Activated naive CD4-positive, alpha-beta T cell treated with anti-CD3 and anti-CD28 coated beads, Interleukin-2, amount 50 U/mL, for 16 hours (primary cell): ENCODE measurements at places on chromosomes 1 and 21.

GRCh38 chr21:46544003-46544402 lies 60.9 kb downstream of the S100B start:
- DNase-seq: no peak

DNA sequence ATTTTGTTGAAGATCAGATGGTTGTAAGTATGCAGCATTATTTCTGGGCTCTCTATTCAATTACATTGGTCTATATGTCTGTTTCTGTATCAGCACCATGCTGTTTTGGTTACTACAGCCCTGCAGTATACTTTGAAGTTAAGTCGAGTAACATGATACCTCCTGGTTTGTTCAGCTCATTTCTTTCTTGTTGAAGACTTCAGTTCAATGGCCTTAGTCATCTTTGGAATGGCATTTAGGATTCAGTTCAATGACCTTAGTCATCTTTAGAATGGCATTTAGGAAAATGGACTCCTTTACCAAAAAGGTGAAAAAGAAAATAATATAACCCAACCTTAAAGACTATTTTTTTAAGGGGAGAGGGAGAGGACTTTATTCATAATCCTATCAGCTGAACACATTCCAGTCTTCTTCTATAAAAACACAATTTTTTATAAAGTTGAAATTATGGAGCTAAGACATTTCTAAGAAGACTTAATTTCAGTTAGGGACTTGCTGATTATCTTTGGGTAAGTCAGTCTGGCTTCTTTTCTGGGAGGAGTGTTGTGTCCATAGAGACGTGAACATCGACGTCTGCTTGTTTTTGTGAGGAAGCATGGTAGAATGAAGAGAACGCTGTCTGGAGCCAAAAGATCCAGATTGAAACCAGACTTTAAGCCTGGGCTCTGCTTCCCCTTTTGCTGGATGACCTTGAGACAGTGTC lies 48.3 kb downstream of the DDR2 start:
- no peak for DNase-seq

DNA sequence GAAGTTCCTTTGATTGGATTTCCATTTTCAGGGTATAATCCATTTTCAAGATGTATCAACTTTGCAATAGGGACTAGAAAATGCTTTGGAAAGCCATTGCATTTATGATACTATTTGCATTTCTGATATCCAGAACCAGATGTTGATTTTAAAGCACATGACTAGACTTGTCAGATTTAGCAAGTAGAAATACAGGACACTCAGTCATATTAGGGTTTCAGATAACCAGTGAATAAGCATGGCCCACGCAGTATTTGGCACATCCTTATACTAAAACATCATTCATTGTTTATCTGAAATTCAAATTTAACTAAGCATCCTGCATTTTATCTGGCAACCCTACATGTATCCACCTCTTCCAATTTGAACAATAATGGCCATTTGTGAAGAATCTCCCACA lies 113.3 kb upstream of the DPT start:
- no peak for DNase-seq

- no peak for DNase-seq
Measured at GRCh38 chr1:216095400-216095799, 327.8 kb downstream of the USH2A start.

DNA sequence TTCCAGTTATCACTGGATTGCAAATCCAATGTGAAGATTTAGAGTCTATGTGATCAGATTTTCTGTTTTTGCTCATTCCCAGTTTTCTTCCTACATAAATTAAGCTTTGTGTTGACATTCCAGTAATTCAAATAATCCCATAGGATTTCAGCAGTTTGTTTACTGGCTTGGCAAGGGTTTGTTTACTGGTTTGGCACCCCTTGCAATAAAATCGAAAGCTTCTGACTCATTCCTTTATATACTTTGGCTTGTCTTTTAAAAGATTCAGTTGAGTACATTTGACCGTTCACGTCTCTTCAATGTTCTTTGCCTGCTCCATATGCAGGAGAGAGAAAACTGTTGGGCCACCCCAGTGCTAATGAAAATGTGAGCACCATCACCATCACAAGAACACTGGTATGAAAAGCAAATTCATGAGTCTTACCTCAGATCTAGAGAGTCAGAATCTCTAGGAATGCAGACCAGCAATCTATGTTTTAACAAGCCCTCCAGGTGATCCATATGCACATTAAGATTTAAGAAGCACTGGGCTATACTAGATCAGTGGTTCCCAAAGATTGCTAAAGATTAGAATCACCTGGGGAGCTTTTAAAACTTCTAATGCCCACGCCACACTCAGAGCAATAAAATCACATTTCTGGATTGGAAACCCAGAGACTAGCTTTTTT lies 32.8 kb downstream of the ZC3H11B start:
- DNase-seq: no peak

DNA sequence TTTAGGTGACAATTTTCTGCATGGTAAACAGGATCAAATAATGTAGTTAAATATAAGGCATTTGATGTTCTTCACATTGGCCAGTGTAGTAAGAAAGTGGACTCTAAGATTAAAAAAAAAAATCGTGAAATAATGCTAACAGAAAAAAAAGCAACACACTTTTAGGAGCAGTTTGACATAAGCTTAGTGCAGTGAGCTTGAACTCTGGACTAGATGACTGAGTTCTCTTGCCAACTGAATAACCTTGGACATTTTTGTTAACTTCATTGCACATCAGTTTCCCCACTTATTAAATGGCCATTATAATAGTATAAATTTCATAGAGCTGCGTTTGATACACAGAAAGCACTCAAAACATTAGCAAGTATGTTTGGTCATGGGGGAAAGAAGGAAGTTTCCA lies 649.3 kb upstream of the ADGRL4 start:
- DNase-seq: no peak

- no peak for DNase-seq
Measured at GRCh38 chr1:24743404-24744211, 1.6 kb upstream of the CLIC4 start.

- no peak for DNase-seq
Measured at GRCh38 chr1:97105531-97105930, 383.9 kb downstream of the PTBP2 start.

DNA sequence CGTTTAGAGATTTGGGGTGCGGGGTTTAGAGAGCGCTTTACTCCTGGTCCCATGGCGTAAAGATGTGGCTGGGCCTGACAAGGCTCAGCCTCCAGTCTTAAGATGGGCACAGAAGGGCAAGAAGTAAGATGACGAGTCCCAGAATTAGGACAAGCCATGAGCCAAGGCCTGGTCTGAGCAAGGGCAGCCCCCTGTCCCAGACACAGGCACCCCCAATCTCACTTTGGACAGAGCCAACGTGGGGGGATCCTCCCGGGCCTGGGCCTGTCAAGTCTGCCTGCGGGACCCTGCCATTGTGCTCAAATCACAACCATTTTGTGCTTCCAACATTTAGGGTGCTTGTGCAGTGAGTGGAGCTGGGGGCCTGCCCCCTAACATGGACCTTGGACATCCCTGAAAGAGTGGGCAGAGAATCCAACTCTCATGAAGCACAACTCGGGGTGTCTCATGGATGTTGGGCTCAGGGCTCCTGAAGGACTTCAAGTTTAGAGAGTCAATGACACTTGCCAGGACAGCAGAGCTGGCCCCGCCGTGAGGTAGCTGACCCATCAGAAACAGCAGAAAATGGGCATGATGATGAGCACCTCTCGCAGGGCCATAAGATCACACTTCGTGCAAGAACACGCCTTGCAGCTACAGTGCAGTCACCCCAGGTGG lies 52.6 kb downstream of the KIF21B start:
- DNase-seq: no peak

GRCh38 chr21:44518686-44519085 lies 21.3 kb downstream of the KRTAP10-1 start:
- DNase-seq: no peak

DNA sequence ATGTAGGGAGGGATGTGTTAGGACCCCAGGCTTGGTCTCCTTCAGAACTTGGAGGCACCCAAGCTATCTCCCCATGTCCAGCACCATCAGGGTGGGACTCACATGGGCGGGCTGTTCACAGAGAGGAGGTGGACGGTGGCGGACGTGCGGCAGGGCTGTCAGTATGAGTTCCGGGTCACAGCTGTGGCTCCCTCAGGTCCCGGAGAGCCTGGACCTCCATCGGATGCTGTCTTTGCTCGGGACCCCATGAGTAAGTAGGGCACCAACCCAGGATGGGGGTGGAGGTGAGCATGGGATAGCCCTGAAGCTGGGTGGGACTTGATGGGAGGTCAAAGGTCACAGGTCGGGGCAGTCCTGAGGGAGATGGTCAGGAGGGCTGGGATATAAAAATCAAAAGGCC lies 27.8 kb downstream of the IGFN1 start:
- no peak for DNase-seq

GRCh38 chr1:72271555-72272085 lies 10.7 kb downstream of the NEGR1 start:
- DNase-seq: no peak

DNA sequence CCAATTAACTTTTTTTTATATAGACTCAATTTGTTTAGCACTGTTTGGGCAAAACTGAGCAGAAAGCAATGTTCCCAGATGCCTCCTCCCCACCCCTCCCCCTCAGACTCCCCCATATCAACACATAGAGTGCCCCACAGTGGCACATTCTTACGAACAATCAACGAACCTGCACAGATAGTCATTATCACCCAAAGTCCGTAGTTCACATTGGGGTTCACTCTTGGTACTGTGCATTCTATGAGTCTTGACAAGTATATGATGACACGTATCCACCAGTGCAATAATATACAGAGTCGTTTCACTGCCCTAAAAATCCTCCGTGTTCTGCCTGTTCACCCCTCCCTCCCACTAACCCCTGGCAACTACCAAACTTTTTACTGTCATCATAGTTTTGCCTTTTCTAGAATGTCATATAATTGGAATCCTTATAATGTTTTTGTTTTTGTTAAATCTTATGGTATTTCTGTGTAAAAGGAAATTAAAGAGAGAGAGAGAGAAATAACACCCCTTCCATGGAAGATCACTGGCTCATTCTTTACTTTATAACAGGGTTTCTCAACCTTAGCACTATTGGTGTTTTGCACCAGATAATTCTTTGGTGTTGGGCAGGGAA lies 37.2 kb upstream of the HNRNPU start:
- DNase-seq: no peak

- peak; percentile 56 for DNase-seq
Measured at GRCh38 chr1:6365047-6365446, 28.5 kb downstream of the ACOT7 start.

DNA sequence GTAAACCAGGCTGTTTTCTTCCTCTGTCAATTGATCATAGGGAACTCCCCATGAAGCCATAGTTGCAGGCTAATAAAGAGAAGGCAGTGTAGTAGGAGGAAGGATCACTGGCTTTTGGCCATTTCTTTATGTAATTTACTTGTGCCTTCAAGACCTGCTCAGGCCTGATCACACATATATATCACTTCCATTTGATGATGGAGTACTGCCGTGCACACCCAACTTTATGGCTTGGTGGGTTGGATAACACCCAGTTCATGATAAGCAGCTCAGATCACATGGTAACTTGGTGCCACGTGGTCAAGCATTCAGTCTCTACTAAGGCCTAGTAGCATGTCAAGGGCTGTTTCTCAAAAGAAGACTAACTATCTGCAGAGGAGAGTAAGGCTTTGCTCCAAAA lies 4.1 kb downstream of the MROH9 start:
- no peak for DNase-seq

- no peak for DNase-seq
Measured at GRCh38 chr1:19859876-19860275, 22.3 kb upstream of the OTUD3 start.

- no peak for DNase-seq
Measured at GRCh38 chr1:228366062-228366865, 40.4 kb downstream of the TRIM11 start.

DNA sequence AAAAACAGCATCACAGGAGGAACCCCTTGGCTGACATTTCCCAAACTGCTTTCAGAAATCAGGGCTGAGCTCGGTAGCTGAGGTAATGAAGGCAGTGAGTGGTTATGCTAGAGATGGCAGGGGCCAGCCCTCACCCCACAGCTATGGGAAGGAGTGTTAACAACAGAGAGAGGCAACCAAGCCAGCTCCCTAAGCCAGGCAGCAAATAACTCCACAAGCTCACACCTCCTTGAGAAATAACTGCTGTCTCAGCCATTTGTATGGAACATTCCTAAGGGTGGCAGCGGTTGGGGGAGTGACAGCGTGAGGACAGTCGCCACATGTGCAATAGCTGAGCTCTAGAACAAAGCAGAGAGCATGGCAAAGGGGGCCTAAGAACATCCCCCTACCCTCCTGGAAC lies 42.6 kb downstream of the LMX1A start:
- no peak for DNase-seq

- peak; percentile 63 for DNase-seq
Measured at GRCh38 chr21:44407493-44407892, 47.8 kb upstream of the LRRC3 start.

DNA sequence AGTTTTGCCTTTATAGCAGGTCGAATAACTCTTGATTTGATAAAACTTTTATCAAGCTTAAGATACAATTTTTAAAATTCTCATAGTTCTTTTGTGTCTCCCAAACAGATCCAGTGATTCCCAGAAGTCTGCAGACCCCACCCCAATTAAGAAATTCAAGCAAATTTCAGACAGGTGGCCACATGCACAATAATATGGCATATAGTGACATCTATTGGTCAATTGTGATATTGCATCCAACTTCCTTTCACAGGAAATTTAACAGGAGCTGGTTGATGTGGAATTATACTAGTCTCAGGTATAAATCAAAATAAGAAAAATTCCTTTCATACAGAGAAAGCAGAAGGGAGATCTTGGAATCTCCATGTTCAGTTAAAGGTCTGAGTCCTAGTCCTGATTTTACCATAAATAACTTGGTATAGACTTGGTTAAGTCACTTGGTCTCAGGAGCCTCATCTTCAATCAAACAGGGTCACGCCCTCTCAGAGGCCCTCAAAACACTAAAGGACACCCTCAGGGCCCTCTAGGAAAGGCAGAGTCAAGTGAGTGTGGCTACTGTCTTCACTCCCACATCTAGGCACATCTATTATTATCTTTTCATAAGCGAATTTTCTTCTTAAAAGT lies 24.1 kb downstream of the PIGM start:
- DNase-seq: no peak

GRCh38 chr1:112465122-112465521 lies 43.6 kb upstream of the WNT2B start:
- DNase-seq: no peak

GRCh38 chr1:106678279-106679050 lies 378.0 kb upstream of the PRMT6 start:
- DNase-seq: no peak

- DNase-seq: no peak
Measured at GRCh38 chr1:94056171-94056570, 64.8 kb downstream of the ABCA4 start.

GRCh38 chr1:21129407-21129806 lies 47.3 kb downstream of the EIF4G3 start:
- DNase-seq: no peak

DNA sequence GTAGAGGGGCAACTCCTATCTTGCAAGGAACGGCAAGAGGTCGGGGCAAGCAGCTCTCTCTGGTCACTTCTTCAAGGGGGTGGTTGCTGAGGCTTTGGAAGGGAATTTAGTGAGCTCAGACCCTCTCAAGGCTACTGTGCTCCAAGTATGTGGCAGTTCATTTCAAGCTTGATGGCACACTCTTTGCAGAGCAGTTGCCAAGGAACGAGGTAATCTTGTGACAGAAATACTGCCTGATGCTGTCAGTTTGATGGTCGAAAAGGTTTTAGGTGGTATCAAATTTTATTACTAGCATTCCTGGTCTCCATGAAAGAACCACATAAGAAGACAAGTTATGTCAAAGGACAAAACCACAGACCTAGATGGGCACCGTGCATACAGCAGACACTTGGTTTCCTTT lies 13.1 kb downstream of the CFAP298 start:
- DNase-seq: no peak
